Activated CD4-positive, CD25-positive, alpha-beta regulatory T cell treated with anti-CD3 and anti-CD28 coated beads, Interleukin-2, amount 50 U/mL, for 24 hours (primary cell): ENCODE measurements at places on chromosomes 2 and 18.

GRCh38 chr2:237182422-237183123 is 96.9 kb downstream of the COPS8 start:
- ATAC-seq = no peak

GRCh38 chr18:9521770-9522169 is 46.5 kb downstream of the RALBP1 start:
- no peak for ATAC-seq

DNA sequence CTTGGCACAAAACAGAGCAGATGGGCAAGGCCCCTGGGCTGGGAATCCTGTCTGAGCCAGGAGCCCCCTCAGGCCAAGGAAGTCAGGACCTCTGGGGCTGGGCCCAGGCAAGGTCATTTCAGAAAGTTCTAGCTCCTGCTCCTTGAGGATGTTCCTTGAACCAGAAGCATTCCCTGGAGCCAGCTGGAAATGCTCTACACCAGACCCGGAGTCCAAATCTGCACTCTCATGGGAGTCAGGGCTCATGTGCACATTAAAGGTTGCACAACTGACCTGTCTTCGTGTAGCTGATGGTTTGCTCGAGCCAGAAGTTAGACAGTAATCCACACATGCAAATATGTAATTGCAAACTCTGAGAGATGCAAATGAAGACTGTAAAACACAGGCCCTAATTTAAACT is 18.0 kb downstream of the PARD6G start:
- no peak for ATAC-seq

DNA sequence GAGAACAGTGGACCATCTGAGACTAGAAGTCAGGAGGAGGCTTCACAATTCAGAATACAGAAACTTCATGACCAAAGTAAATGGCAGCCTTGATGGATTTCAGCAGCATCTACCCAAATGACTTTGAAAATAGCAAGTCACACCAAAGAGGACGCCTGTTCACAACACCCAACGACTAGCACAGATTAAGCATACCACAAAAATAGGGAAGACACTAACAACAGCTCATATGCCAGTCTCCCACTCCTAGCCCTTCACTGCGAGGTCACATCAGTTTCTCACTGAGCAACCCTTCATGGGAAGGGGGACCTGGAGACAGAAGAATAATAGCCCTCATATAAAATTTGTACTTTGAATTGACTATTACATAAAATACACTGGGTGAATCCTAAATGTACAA is 228.4 kb upstream of the SLC39A10 start:
- no peak for ATAC-seq

GRCh38 chr18:10169064-10169562 is 255.3 kb downstream of the VAPA start:
- no peak for ATAC-seq

DNA sequence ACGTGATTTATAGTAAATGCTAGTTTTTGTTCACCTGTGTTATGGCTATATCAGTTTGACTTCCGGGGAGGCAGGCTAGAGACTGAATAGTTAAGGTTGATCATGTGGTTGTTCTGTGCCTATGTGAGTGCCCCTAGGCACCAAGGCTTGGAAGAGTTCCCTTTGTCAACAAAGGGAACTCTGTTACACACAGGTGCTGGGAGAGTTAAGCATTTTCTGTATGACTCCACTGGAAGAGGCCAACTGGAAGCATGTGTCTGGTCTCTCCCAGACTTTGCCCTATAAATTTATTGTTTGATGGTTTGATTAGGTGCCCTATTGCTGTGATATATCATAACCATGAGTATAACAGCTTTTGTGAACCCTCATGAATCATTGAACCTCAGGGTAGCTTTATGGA is 63.8 kb downstream of the ARL6IP6 start:
- ATAC-seq = no peak

GRCh38 chr18:13163167-13163927 is 55.2 kb upstream of the LDLRAD4 start:
- ATAC-seq = no peak

- ATAC-seq = no peak
Measured at GRCh38 chr2:8489751-8490150, 192.1 kb upstream of the ID2 start.

DNA sequence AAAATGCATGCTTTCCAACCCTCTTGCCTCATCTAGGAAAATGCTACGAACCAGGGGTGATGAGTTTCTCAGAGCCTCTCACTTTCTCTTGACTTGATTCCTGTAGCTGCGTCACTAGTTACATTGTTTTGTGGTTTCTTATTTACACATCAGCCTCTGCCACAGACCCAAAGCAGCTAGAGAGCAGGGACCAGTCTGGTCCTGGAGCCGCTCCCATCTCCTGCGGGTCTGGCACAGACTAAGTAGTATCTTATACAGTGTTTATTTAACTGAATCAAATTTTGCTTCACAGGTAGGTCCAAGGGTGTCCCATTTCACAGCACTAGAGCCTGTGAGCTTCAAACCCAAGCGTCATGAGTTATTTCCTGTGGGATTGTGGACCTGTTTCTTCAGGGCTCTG is 310.5 kb downstream of the MYCN start:
- no peak for ATAC-seq

DNA sequence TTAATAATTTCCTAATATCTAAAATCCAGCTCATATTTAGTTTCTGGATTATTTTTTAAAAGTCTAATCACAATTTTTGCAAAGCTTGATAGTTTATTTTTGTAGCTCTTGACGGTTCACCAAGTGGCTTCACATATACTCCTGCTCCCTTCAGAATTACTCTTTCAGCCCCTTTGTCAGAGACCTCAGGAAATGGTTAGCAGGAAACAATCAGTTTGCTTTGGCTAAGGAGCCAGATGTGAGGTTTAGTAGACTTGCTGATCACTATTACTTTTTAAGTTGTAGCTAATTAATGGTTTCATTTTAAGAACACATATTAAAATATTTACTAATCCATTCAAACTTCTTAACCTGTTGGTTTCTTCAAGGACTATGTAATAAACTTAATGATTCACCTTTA is 2.3 kb downstream of the RBBP8 start:
- ATAC-seq = no peak

DNA sequence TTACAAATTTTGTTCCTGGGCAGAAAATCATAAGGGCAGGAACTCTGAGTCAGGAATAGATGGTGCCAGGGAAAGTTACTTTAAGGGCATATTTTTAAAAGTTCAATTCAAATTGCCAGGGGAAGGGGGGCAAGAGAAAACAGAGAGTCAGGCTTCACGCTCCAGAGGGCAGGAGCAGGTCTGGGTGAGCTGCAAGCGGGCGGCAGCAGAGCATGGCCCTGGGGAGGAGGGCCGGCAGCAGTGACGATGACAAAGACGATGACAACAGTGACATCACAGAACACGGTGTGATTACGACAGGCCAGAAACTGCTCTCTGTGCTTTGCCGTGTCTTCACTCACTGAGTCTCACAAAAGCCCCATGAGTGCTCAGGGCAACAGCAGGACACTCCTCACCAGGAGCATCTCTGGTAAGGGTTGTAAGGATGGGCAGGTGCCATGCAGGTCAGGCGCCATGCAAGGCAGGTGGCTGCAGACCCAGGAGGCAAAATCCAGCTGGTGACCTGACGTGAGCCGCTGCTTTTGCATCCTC is 23.3 kb downstream of the CHST10 start:
- peak; percentile 29 for ATAC-seq

GRCh38 chr2:64781711-64782390 is 128.1 kb upstream of the SERTAD2 start:
- no peak for ATAC-seq

- ATAC-seq = no peak
Measured at GRCh38 chr18:55486936-55487335, 101.1 kb downstream of the TCF4 start.

- ATAC-seq = no peak
Measured at GRCh38 chr2:172101821-172102390, 794 bp downstream of the DLX2 start.

DNA sequence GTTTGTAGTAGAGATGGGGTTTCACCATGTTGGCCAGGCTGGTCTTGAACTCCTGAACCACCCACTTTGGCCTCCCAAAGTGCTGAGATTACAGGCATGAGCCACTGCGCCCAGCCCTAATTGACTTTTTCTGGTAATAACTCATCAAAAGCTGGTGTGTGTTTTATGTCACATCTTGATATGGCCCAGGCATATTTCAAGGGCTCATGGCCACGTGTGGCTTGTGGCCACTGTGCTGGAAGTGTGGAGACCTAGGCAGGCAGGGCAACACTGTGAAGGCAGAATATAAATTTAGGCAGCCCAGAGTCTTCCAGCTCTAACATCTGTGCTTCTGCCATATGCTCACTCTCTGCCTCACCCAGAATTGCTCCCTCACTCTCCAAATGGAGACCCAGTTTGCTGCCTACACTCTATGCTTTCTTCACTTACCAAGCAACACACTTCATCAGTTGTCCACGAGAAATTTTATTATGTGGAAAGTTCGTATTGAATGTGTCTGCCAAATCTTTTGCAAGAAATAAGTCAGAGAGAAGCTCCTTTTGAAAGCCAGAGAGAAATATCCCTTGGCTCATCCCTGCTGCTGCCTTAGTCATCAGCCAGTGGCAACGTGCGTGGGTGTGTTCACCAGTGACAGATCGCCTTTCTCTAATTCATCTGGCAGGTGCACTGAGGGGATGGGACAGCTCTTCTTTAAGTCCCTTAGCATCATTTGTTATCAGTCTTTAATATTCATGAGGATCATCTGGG is 129.4 kb upstream of the CXCR4 start:
- ATAC-seq = no peak

- ATAC-seq = no peak
Measured at GRCh38 chr2:219490186-219490585, 8.5 kb upstream of the GMPPA start.

DNA sequence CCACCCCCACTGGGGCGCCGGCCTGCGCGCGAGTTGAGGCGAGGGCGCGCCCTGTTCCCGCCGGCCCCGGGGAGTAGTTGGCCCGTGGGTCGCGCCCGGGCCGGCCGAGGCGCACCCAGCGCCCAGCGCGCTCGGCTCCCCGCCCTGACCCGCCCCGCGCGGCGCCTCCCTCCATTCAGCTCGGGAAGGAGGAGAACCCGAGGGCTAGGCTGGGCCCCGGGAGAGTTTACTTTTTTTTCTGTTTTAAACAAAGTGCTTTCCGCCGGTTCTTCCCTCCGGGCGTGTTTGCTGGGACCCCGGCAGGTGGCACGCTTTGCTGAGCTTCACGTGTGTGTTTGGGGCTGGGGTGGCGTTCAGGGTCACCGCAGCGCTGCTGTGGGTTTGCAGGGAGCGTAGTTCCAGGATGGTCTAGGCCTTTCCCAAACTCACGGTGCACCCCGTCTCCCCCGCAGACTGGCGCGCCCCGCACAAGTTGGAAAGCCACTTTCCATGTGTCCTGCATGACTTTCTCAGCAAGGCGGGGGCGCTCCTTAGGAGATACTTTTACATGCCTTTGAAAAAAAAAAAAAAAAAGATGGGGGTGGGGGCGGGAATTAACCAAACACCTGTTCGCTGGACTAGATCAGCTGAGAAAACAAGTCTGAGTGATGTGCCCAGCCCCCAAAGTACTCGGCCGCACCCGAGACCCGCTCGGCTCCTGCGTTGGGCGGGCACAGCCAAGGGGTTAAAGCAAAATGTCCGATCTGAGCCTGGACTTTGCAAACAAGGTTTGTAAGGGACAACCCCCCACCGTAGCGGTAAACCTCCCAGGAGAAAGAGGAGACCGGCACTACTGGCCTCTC is 825 bp downstream of the ITGA6 start:
- peak; percentile 39 for ATAC-seq

- ATAC-seq = no peak
Measured at GRCh38 chr2:36530983-36531354, 67.0 kb downstream of the FEZ2 start.

GRCh38 chr2:14975381-14975780 is 342.9 kb downstream of the LRATD1 start:
- ATAC-seq = no peak

DNA sequence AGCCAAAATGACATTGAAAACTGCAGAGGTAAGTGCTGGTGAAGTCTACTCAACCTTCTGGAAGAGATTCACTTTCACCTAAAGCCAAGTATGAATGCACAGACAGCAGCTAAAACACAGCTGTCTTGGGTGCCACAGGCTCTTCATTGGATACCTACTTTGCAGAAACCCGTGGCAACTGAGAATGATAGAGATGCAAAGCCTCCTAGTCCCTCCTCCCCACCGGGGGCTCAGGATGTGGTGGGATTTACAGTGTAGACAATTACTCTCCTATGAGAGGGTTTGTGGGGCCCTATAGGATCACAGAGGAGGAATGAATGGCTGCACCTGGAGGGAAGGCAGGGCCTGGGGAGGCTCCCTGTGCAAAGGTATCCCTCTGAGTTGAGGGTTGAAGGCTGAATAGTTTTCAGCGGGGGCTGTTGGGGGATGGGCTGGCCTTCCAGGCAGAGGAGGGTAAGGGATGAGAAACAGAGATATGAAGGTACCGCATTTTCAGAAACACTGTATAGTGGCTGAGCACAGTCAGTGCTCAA is 131.6 kb downstream of the RNF144A start:
- no peak for ATAC-seq

DNA sequence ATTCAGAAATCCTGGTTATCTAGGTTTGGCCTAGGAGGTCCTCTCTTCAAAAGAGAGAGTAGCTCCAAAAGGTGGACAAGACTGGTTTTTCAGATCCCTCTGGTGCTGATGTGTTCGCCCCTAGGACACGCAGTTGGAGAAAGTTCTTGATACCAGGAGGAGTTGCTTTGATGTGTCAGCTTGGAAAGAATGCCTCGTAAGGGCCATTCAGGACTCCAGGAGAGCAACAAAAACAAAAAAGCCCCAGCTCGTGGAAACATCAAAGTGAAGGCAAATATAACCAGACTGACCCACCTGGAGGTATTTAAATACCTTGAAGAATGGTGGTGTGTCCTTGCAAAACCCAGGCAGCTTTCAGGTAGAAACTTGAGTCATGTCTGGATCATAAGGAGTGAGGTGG is 12.5 kb upstream of the LBH start:
- no peak for ATAC-seq

GRCh38 chr2:172777431-172777830 is 41.8 kb downstream of the RAPGEF4 start:
- ATAC-seq = no peak

DNA sequence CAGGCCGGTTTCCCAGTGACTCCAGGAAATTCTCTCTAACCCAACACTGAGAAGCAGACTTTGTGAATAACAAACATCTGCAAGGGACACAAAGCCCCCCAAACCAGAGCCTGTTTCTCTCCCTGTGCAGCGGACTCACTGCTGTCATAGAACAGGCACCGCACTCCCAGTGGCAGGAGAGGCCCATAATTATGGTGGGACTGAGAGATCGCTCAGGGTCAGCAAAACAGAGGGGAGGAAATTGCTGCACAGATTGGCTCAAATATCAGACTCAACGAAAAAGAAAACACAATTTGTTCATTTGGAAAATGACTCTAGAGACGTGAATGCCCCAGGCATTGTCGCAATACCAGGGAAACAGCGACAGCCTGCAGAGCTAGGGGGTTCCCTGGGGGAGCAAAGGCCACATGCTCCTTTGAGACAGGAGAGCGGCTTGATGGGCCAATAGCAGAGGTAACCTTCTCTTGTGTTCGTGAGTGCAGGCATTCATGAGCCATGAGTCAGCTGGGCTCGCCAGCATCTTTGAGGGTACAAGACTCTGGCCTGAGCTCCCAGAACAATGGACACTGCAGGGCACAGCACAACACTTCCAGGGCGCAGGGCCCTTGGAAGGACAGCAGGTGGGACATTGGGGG is 143.3 kb upstream of the KLHL29 start:
- no peak for ATAC-seq

- no peak for ATAC-seq
Measured at GRCh38 chr2:88489181-88489580, 36.7 kb upstream of the FOXI3 start.
